WTC11 (cell line): ENCODE measurements at places on chromosomes 2 and 18.

- H3K4me1 ChIP-seq: peaks cover 37% of the 10 kb centered on the region
- peaks cover 97% of the 10 kb centered on the region for H3K27me3 ChIP-seq
- no peak for DNase-seq
- H3K4me3 ChIP-seq: no peak overlapping the region
- H3K36me3 ChIP-seq: peaks cover 4% of the 10 kb centered on the region; the same call in 1 of the 2 replicates
Observed at GRCh38 chr2:157930728-157931127, 54.6 kb upstream of the ACVR1 start.

GRCh38 chr2:68739595-68740399 lies 5.2 kb downstream of the ARHGAP25 start:
- no peaks in the 10 kb centered on the region for H3K36me3 ChIP-seq
- H3K27ac ChIP-seq: no peak overlapping the region
- H3K4me3 ChIP-seq: no peak overlapping the region
- no peaks in the 10 kb centered on the region for H3K27me3 ChIP-seq

DNA sequence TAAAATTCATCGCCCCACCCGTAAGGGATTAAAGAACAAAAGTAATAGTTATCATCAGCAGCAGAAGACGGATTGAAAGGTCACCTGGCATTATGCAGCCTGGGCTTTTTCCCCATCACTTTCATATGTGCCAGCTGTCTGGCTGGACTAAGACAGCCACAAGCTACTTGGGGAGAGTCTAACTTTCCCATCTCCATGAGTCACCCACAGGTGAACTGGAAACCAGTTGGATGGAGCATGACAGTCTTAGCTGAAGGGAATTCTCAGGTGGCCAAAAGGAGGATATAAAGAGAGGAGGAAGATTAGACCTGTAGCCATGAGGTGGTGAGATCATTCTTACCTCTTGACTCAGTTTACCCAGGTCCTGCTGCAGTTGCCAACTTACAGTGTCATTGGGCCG lies 7.0 kb upstream of the FAM178B start:
- no peaks in the 10 kb centered on the region for H3K27me3 ChIP-seq
- no peak overlapping the region for H3K27ac ChIP-seq
- H3K4me1 ChIP-seq: peaks cover 7% of the 10 kb centered on the region
- no peak for DNase-seq
- no peak overlapping the region for H3K4me3 ChIP-seq
- H3K36me3 ChIP-seq: no peaks in the 10 kb centered on the region

- H3K4me1 ChIP-seq: peaks cover 38% of the 10 kb centered on the region
- H3K4me3 ChIP-seq: peak overlapping the region; percentile 72
- H3K27ac ChIP-seq: peak overlapping the region; percentile 84
- no peak for DNase-seq
- peaks cover 3% of the 10 kb centered on the region for H3K27me3 ChIP-seq
Observed at GRCh38 chr2:173401716-173402326, 47.1 kb downstream of the CDCA7 start.

- H3K27me3 ChIP-seq: peaks cover 3% of the 10 kb centered on the region; the same call in 1 of the 2 replicates
- H3K36me3 ChIP-seq: no peaks in the 10 kb centered on the region
- DNase-seq: no peak
- H3K4me3 ChIP-seq: no peak overlapping the region
Observed at GRCh38 chr2:232434563-232435374, 21.2 kb upstream of the ALPI start.

- H3K4me1 ChIP-seq: no peaks in the 10 kb centered on the region; the same call in 1 of the 2 replicates
- no peak for DNase-seq
- no peak overlapping the region for H3K4me3 ChIP-seq
- H3K27ac ChIP-seq: no peak overlapping the region
Observed at GRCh38 chr2:18610090-18610489, 20.7 kb upstream of the NT5C1B start.

DNA sequence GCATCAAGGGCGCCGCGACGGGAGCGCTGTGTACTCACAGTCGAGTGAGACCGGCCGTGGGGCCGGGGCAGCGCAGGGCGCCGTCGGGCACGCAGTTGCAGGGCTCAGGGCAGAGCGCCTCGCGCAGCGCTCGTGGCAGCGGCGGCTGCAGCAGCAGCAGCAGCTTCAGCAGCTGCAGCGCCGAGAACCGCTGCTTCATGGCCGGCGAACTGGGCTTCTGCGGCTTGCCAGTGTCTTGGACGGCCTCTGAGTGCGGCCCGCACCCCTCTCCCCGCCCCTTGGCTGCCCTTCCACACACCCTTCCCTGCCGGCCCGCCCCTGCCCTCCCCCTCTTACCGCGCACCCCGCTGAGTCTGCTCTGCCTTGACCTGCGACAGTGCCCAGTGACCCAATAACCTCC lies at the start of gene LHCGR:
Gene LHCGR (minus strand): TSS at position 252 of the 400 bp plus-strand sequence. CDS start 53 bp downstream, at position 199.
- peak within 1 kb of the TSS; percentile 69 for H3K4me3 ChIP-seq
- H3K27ac ChIP-seq: no peak within 1 kb of the TSS
- H3K27me3 ChIP-seq: peaks cover 26% of the 10 kb centered on the region

DNA sequence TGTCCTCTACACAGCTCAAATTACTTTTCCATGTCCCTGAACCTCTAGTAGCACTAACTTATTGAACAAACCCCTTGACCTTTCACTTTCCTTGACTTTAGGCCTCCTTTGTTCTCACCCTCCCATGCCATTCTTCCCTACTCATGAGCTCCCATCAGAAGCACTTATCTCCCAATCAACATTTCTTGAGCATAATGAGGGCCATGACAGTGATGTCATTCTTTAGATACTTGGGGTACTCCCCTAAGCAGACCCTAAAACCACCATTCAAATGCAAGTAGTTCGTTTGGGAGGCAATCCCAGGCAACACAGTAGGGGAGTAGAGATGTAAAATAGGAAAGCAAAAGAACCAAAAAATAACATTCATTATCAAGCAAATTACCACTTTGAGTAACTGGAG lies 115.9 kb upstream of the ARHGAP28 start:
- H3K4me3 ChIP-seq: no peak overlapping the region
- peaks cover 29% of the 10 kb centered on the region for H3K27me3 ChIP-seq
- peaks cover 26% of the 10 kb centered on the region for H3K36me3 ChIP-seq
- no peak for DNase-seq
- H3K4me1 ChIP-seq: peaks cover 10% of the 10 kb centered on the region

DNA sequence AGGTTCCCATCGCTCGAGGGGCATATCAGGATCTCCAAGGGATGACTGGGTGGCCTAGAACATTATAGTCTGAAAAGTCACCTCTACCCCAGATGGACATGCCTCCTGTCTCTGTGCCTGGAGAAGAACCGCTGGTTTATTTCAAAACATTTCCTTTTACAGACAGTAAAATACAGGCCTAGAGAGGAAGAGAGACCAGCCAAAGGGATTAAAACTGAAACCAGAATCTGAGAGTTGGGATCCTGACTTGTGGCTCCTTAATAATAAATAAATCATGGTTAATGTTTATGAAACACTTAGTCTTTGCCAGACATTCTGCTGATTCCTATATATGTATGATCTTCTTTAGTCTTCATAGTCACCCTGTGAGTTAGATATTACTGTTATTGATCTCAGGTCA lies 153.7 kb downstream of the DDX1 start:
- 0 out of 2 replicates have a peak, but pooled peaks cover 5% of the 10 kb centered on the region for H3K36me3 ChIP-seq
- H3K27me3 ChIP-seq: peaks cover 2% of the 10 kb centered on the region; the same call in 1 of the 2 replicates
- no peak for DNase-seq
- H3K4me1 ChIP-seq: peaks cover 22% of the 10 kb centered on the region

- no peaks in the 10 kb centered on the region; the same call in 1 of the 2 replicates for H3K27me3 ChIP-seq
- no peak overlapping the region for H3K27ac ChIP-seq
- no peak overlapping the region for H3K4me3 ChIP-seq
Observed at GRCh38 chr2:71791061-71791450, 337.7 kb downstream of the DYSF start.

GRCh38 chr2:230541934-230542380 lies 126.0 kb downstream of the SP100 start:
- no peak for DNase-seq
- no peak overlapping the region for H3K4me3 ChIP-seq
- no peaks in the 10 kb centered on the region; the same call in 1 of the 2 replicates for H3K27me3 ChIP-seq
- no peaks in the 10 kb centered on the region for H3K4me1 ChIP-seq
- no peak overlapping the region for H3K27ac ChIP-seq
- H3K36me3 ChIP-seq: 0 out of 2 replicates have a peak, but pooled peaks cover 5% of the 10 kb centered on the region

DNA sequence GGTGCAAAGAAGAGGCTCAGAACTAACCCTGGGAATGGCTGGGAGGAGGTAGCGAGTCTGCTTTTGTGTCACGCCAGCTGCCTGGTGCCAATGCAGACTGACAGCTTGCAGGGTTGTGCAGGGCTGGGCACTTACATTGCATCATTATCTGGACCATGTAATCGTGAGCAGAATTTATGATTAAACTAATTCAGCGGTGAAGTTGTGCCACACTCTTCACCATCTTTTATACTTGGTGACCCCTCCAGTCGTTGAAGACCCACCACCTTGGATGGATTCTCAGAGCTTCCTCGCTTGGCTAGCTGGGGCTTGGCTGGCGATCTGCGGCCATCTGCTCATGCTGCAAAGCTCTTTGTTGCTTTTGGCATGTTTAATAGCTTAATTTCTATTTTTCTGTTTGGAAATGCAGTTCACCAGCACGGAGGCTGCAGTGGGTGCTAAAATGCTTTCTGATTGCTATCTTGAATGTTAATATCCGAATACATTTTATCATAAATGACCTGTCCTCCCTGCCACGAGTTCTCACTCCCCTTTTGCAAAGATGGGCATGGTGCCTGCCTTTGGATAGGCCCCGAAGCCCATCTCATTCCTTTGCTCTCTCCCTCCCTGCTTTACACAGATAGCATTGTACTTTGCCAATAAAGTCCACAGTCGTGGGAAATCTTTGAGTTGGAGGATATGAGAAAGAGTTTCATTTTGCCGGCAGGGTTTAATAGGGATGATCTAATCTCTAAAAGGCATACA lies 188.2 kb downstream of the PRKCE start:
- H3K4me3 ChIP-seq: no peak overlapping the region
- peaks cover 18% of the 10 kb centered on the region for H3K4me1 ChIP-seq
- no peaks in the 10 kb centered on the region; the same call in 1 of the 2 replicates for H3K27me3 ChIP-seq
- H3K27ac ChIP-seq: no peak overlapping the region
